Bronchus fibroblast of lung (primary cell): ENCODE measurements at places on chromosomes 3 and 15. TPM values are rescaled to one million over a fixed set of nuclear protein-coding genes. Genes with fewer than 3 reads are reported as not detected.

Gene ANKUB1
- not detected in 2 replicates for total RNA-seq

Gene ZNF80
- total RNA-seq = not detected in 2 replicates

Gene CLDN18
- total RNA-seq = not detected in 2 replicates

Gene DPPA2
- total RNA-seq = not detected in 2 replicates

Gene FILIP1L
- 8.8 and 12.6 TPM in 2 replicates for total RNA-seq

Gene SYNPR
- total RNA-seq = not detected in 2 replicates

Gene ARPP21
- not detected in 2 replicates for total RNA-seq

Gene ATP13A4
- total RNA-seq = 0.15 TPM in 1 of 2 replicates, not detected in the other

Gene PPARG
- 35.2 and 41.9 TPM in 2 replicates for total RNA-seq
